ENCODE measurements at places on chromosomes 13 and 19.

GRCh38 chr19:41324921-41325639 lies 15.1 kb downstream of the CCDC97 start:
- peak; percentile 79 for DNase-seq

- no peak for DNase-seq
Observed at GRCh38 chr19:28332351-28332750, 880.6 kb downstream of the UQCRFS1 start.

DNA sequence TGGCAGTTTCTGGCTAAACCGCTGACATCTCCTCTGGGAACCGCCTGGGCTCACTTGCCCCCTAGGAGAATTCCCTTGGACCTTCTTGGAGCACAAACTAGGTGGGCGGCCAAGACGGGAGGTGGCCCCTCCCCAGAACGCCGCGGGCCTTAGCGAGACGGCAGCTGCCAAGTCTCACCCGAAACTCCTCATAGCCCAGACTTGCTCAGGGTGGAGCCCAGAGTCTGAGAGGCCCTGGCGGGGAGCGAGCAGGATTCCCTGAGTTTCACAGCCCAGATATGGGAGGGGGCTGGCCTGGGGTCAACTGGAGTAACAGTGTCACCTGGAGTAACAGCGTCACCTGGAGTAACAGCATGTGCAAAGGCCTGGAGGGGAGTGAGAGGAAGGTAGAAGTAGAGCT lies 10.1 kb downstream of the TINCR start:
- no peak for DNase-seq

GRCh38 chr13:49620170-49620621 lies 8.1 kb upstream of the ARL11 start:
- no peak for DNase-seq

DNA sequence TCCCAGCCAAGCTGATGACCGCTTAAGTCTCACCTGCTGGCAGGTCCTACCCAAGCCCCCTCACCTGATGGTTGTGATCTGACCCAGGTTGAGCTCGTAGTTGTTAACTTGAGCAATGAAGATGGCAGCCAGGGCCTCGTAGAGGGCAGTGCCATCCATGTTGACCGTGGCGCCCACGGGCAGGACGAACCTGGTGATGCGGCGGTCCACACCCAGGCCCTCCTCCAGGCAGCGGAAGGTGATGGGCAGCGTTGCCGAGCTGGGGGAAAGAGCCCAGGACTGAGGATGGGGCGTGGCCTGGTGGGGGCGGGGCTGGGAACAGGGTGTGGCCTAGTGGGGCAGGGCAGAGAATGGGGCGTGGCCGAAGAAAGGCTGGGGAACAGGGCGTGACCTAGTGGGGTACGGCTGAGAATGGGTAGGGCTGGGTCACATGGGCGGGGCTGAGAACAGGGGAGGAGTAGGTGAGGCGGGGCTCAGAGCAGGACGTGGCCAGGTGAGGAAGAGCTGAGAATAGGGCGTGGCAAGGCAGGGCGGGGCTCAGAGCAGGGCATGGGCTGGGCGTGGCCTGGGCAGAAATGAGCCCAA lies 12.9 kb downstream of the OR7C2 start:
- no peak for DNase-seq

- DNase-seq: no peak
Observed at GRCh38 chr19:17450264-17451075, 2.0 kb upstream of the TMEM221 start.

DNA sequence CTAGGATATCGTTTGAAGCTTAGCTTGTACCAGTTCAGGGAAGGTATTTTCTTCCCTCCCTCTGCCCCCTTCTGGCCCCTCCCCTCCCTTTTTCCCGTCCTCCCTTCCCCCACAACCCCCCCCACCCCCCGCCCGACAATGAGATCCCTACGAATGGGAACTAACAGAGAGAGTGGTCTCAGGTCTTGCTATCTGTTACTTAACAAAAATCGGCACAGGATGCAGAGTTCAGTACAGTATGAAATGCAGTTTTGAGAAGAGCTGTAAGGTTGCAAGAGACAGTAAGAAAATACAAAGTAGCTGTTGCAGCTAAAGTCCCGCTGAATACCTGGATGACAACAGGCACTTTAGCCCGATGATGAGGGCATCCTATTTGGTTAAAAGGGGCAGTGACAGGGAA lies 3.1 kb upstream of the DACH1 start:
- DNase-seq: no peak
